ENCODE measurements at places on chromosomes 3 and 15.
A peak's percentile ranks its signal among the peaks of the same experiment; 100 is the strongest.

DNA sequence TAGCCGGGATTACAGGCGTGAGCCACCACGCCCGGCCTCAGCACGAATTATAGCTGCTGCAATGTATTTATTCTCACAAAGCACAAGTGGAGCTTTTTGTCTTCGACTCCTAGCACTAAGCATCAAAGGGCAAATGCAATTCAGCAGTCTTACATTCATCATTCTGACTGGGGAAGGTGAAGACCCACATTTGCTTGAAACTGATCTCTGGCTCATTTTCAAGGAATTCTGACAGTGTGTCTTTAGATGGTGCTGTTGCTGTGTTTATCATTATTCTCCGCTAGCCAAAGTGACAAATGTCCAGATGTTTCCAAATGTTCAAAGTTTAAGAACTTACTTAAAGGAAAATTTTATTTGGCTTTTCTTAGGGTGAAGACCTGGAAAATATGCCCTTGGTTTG is 55.9 kb downstream of the SGO1 start:
- DNase-seq: no peak

GRCh38 chr3:4290272-4290893 is 12.8 kb upstream of the SETMAR start:
- DNase-seq: peak; percentile 50

GRCh38 chr15:60875681-60876080 is 353.4 kb downstream of the RORA start:
- no peak for DNase-seq

DNA sequence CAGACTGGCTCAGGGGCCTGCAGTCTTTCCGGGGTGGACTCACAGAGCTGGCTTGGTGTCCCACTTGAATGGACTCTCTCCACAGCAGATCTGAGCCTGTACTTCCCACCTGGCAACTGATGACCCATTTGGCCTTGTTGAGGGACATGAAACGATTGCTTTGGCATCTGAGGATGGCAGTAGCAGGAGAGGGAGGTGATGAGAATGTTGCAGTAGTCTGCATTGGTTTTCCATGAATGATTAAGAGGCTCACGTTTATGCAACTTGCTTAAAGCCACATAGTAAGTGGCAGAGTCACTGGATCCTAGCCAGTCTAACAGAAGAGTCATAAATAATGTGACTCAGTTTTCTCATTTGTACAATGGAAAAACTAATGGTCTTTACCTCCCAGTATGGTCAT is 21.9 kb downstream of the IL20RB start:
- DNase-seq: peak; percentile 83

DNA sequence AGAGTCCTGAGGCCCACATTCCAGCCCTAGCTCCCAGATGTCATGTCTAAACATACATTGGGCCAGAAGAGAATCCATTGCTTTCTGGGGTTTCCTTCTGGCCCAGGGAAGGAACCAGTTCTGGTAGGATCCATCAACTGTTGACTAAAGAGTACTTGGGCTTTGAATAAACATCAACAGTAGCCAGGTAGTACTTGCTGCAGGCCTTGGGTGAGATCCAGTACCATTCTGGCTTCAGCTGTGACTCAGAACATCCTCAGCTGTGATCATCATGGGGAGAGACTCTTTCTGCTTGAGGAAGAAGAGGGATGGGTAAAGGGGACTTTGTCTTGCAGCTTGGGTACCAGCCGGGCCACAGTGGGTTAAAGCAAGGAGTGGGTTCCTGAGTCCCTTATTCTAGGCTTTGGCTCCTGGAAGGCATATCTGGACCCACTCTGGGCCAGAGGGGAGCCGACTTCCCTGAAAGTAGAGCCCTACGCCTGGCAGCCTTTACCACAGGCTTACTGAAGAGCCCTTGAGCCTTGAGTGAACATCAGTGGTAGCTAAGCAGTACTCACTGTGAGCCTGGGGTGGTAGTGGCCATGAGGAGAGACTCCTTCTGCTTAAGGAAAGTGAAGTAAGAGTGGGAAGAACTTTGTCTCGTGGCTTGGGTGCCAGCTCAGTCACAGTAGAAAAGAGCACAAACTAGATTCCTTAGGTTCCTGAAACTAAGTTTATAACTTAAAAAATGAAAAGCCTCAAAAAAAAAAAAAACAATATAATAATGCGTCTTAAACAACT is 128.3 kb downstream of the GOLIM4 start:
- no peak for DNase-seq

DNA sequence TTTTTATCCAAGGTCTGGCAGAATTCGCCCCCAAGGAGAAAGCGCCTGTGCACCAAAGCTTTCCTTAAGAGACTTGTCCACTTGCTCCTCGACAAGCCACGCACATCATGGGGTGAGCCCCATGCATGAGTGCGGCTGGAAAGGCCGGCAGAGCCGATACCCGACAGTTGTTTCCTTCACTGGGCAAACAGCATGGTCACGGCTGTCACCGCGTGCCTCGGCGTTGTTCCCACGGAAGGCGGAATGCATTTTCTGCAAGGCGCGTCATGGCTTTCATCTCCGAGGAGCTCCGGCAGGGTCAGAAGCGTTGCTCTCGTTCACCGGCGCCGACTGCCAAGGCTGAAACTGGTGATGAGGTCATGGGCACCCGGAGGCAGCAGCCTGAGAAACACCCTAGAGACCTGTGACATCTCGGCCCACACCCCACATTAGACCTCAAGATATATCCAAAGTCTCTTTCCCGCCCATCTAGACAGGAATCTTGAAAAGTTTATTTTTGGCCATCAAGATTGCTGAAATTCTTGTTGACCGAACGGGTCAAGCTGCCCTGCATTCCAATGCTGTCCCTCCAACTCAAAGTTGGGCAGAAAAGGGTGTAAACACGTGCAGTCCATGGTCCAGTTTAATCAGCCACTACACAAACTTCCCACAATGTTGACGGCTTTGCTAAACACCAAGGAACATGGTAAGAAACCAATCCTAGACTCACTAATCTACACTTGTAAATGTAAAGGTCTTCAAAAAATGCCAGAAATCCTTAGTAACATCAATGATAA is 604 bp upstream of the TJP1 start:
- peak; percentile 89 for DNase-seq

- no peak for DNase-seq
These were observed 16.3 kb upstream of the PCSK6 start for GRCh38 chr15:101505610-101506337.

DNA sequence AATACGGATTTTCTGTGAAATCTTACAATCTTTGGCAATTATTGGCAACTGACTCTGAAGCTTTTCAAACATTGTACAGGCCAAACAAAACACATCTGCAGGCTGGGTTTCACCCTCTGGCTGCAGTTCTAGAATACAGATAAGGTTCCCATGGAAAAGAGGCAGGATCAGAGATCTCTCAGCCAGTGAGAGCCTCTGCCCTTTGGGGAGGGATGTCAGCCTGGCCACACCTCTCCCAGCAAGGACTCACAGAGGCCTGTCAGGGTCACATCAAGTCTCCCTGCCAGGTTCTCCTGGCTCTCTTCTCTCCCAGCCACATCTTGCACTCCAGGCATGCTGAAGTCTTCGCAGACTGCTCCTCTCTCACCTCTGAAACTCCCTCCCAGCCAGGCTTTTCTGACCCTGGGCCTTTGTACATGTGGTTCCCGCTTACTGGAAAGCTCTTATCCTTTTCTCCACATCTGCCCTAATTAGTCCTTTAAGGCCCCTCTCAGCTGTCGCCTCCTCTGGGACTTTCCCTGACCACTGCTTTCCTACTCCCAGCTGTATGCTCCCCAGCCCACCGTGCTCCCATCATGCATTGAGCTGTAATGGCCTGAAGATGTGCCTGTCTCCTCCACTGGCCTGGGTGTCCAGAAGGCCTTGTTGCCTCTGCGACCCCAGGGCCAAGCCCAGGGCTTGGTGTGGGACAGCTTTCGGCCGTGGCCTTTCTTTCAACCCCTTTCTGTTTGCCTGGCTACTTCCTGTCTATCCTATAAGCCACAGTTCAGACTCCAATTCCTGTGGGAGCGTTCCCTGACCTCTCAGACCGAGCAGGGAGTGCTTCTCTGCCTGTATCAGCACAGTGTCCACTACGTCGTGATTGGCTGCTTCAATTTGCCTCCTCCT is 4.3 kb downstream of the RBP1 start:
- DNase-seq: no peak

- DNase-seq: no peak
These were observed 5.6 kb downstream of the RAB8B start for GRCh38 chr15:63194880-63195568.

DNA sequence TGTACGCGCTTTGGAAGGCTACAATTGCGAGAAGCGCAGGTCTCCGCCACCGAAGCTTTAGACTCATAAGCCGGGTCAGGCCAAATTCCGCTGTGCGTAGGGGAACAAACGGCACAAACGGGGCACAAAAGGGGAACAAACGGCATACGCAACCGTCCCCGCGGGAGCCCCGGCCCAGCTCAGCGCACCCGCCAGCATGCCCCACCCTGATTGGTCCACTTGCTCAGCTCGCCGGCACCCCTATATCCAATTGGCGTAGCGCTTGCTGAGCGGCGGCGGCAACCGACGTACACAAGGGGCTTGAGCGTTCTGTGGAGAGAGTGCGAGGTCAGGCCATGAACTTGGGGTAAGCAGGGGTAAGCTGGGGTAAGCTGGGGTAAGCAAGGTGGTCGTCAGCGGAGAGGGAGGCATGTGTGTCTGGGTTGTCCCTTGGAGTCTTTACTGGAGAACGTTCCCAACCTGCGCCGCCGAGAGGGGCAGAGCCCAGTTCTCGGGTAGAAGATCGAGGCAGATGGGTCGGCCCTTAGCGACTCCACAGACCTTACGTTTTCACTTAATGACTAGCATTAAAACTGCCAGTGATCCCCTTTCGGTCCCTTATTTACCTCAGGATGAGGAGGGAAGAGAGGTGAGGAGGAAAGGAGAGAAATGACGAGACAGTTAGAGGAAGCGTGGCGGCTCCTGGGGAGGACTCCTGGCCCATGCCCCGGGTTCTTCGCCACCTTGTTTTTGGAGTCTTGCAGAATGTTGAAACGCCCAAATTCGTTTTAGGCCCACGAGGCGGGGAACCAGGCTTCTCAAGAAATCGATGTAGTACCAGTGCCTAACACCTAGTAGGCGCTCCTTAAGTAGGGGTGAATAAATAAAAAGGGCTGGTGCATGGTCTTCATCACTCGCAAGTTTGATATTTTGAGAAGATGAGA is at the start of gene CCDC66:
Gene CCDC66 (plus strand): TSS at position 268 of the 923 bp plus-strand sequence. CDS start 68 bp downstream, at position 336.
- peak; percentile 93 for DNase-seq

- no peak for DNase-seq
These were observed 374.1 kb downstream of the EFHB start for GRCh38 chr3:19559724-19560442.

DNA sequence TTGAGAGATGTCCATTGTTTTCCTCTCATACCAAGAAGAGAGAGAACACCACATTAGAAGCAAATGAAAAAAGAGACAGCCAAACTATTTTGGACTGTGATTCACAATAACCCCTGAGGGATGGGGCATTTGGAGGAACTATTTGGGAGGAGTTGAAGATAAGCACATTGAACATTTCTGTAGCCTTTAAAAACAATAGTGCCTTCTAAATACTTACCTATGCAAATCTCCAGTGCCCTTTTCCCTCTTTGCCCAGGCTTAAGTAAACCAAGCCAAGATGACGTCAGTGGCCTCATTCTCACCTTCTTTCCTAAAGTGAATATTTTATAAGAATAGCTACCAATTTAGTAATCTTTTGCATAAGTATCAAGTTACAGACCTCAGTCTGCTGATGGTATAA is 89.7 kb upstream of the COL8A1 start:
- no peak for DNase-seq

DNA sequence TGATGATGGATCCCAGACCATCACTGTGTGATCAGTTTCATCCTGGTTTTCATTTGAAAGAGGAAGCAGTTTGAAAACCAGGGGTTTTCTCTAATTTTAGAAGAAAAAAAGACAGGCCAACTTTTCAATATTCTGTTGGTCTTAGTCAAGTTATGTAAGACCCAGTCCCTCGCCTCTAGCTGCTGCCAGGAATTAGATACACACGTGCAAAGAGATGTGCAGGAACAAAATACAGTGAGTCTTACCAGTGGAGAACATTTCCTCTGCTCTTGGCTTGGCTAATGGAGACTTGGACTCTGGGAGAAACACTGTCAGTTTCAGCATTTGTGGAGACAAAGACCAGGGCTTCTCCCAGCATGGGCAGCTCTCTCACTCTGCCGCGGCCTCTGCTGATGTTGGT is 214.9 kb upstream of the C2CD4B start:
- no peak for DNase-seq

- DNase-seq: no peak
These were observed 38.3 kb downstream of the ADGRG7 start for GRCh38 chr3:100647657-100648056.

DNA sequence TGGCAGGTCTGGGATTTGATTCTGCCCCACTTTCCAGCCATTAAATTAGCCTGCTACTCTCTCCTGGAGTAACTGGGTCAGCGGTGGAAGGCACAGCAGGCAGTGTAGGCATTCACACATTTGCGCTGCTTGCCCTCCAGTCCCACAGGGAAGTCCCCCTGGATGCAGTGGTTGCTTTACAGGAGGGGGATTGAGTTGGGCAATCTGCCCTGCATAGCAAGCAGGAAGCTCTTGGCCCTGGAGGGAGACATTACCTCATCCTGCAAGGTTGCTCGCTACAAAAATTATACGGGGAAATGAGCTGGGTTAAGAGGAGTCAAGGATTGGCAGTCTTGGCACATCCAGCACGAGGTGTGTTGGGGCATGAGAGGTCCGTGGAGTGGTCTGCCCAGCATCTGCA is 14.8 kb downstream of the MCM2 start:
- DNase-seq: peak; percentile 89

DNA sequence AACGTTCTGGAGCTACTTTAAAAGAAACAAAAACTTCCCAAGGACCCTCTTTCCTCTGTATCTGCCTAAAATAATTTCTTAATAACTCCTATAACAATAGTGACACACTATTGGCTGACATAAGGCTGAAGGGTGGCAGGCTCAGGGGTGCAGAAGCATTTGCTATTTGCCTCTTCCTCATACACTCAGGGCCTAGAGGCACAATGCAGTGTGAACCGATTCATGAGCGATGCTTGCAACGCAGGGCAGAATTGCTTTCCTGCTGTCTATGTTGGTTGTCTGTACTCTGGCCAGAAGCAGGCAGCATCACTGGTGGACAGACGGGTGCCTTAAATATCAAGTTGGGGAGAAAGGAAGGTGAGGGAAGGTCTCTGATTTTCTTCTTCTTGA is 157.4 kb downstream of the AGBL1 start:
- no peak for DNase-seq

GRCh38 chr3:62723914-62724217 is 151.3 kb downstream of the CADPS start:
- DNase-seq: no peak

DNA sequence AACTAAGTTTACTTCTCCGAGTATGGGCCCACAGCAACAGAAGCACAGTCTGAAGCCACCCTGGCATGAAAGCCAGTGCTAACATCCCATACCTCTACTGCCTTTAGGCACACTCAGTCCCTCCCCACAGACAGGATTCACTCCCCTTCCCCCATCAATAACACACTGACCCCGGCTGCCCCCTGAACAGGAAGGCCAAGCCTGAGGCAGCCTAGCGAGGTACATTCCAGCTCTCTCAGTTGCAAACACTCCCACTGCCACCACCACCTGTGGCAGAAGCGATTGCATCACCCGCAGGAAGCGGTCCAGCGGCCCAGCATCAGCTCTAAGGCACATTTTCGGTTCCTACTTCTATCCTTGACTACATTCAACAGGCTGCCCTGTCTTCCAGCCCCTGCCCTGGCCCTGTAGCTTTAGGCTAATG is 7.0 kb upstream of the BMF start:
- peak; percentile 73 for DNase-seq

GRCh38 chr15:25397100-25397499 is 41.7 kb downstream of the UBE3A start:
- DNase-seq: no peak

Data from kidney tubule cell (primary cell).